ENCODE measurements at places on chromosomes 16 and 17. TPM values are rescaled to one million over a fixed set of nuclear protein-coding genes. Genes with fewer than 3 reads are reported as not detected.

The CCDC154 gene
- total RNA-seq, result not detected

- no peak for DNase-seq
Observed at GRCh38 chr17:5080591-5080990, 2.3 kb downstream of the ZFP3 start.

DNA sequence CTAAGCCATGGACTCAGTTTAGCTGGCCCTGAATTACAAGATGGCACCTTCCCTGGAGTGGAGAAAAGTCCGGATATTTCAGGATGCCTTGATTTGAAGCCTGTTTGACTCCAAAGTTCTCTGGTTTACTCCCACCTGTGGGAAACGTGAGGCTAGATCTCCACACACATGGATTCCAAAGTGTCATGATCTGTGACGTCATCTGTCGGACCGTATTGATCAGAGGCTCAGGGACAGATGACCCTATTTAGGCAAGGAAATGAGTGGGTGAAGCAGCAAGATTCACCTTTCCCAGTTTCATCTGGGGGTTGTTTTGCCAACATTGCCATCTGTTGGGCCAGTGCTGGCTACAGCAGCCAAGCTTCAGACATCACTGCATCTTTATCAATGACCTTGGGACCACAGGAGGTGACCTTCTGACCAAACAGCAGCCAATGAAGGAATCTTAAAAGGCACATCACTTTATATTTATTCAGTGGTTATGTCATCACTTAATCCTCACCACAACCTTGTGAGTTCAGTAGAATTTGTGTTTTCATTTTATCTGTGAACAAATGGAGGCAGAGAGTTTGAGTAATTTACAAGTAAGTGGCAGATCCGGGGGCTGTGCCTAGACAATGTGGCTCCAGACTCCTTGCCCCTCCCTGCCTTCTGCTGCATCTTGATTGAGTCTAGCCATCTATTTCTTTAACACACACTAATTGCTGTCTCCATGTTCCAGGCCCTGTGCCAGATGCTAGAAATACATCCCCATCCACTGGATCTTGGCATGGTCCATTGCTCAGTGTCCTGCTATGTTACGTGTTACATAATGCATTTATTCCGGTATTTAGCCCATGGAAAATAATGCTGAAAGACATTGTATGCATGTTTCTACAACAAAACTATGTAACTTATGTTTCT, 1.5 kb upstream of the CDH13 start:
- DNase-seq, result no peak

- DNase-seq, result peak; percentile 79
Observed at GRCh38 chr17:37506678-37507077, 17.0 kb downstream of the DUSP14 start.

- DNase-seq, result no peak
Observed at GRCh38 chr17:3475812-3476610, at the start of gene ASPA. Gene ASPA (plus strand): TSS chr17:3475997. CDS start chr17:3476160, 163 bp downstream.

DNA sequence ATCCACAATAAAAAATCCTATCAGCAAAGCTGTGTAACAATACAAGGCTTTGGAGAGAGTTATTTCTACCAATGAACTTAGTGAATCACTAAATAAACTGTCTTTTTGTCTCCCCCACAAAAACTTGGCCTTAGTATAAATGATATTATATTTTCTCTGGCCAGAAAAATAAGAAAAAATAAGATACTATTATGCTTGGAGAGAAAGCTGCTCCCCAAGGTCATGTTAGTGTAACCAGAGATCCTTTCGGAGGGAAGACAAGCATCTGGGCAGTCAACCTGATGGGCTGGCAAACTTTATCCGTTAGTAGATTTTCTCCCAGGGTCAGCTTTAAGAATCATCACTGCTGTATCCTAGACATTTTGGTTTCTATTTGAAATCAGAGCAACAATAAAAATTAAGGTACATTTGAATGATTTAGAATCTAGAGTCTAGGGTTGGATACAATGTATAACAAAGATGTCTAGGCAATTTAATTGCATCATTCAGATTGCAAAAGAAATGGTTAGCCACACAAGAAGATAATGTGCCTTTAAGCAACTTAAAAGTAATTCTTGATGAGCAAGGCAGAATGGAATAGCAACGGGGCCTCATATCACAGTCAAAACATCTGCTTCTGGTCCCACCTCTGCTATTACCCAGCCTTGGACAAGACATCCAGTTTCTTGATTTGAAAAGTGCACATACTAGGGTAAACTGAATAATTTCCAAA, 280.4 kb downstream of the SLC39A11 start:
- DNase-seq, result no peak
